ENCODE measurements at places on chromosomes 5 and 9. TPM values are rescaled to one million over a fixed set of nuclear protein-coding genes. Genes with fewer than 3 reads are reported as not detected.

Gene PCDHA7
- 0.19 TPM for polyA plus RNA-seq

DNA sequence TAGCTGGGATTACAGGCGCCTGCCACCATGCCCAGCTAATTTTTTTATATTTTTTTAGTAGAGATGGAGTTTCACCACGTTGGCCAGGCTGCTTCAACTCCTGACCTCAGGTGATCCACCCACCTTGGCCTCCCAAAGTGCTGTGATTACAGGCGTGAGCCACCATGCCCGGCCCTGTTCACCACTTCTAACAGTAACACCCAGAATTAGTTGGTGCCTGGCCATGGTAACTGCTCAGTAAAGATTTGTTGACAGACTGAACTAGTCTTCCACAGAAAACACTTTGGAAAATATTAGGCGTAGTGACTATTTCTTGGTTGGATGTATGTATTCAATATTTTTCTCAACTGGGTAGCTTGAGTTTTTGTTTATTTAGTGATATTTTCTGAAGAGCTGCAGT is 24.0 kb downstream of the TUT7 start:
- no peak for DNase-seq

- DNase-seq: no peak
These were observed 38.1 kb upstream of the FCN1 start for GRCh38 chr9:134955801-134956200.

GRCh38 chr5:351921-352245 is 30.4 kb downstream of the AHRR start:
- no peak for DNase-seq
